Activated T-cell treated with anti-CD3 and anti-CD28 coated beads, Interleukin-2, amount 50 U/mL, for 72 hours (primary cell): ENCODE measurements at places on chromosomes 4 and X. TPM values are rescaled to one million over a fixed set of nuclear protein-coding genes. Genes with fewer than 3 reads are reported as not detected.

DAPP1 gene
- total RNA-seq, result 40.7 TPM

XAGE2 gene
- total RNA-seq, result not detected

TEX11 gene
- 0.22 TPM for total RNA-seq

CLIC2 gene
- total RNA-seq, result 4.7 TPM

SPANXB1 gene
- not detected for total RNA-seq

GAGE2A gene
- total RNA-seq, result not detected

COX18 gene
- total RNA-seq, result 19.1 TPM

TENT5D gene
- not detected for total RNA-seq

OTUD5 gene
- 137 TPM for total RNA-seq

SPANXA1 gene
- total RNA-seq, result not detected
